Suppressor macrophage treated with lipopolysaccharide for 4 hours (primary cell): ENCODE measurements at places on chromosomes 3 and 15.

DNA sequence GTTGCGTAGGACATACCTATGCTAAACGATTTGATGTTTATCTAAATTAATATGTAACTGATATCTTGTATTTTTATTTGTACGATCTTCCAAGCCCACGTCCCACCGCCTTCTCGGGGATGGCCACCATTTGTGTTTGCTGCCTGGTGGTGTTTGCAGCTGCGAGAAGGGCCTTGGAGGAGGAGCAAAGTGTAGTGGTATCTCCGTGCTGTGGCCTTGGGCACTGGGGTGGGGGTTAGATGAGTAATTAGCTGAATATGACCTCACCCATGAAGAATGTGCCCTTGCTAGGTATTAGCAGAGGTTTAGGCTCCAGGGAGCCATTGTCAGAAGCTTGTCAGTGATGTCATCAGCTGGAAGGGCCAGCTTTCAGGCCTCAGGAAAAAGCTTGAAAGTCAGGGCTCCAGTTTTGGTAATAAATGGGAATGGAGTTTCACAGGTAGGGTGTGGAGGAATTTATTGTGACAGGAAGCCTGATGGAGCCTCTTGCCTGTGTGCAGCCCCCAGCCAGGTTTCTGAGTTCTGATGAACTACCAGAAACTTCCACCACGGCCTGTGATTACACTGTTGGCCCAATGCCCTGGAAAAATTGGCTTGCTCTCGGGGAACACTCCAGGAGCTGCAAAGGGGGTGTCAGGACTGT, 41.0 kb downstream of the FLNB start:
- DNase-seq: no peak

DNA sequence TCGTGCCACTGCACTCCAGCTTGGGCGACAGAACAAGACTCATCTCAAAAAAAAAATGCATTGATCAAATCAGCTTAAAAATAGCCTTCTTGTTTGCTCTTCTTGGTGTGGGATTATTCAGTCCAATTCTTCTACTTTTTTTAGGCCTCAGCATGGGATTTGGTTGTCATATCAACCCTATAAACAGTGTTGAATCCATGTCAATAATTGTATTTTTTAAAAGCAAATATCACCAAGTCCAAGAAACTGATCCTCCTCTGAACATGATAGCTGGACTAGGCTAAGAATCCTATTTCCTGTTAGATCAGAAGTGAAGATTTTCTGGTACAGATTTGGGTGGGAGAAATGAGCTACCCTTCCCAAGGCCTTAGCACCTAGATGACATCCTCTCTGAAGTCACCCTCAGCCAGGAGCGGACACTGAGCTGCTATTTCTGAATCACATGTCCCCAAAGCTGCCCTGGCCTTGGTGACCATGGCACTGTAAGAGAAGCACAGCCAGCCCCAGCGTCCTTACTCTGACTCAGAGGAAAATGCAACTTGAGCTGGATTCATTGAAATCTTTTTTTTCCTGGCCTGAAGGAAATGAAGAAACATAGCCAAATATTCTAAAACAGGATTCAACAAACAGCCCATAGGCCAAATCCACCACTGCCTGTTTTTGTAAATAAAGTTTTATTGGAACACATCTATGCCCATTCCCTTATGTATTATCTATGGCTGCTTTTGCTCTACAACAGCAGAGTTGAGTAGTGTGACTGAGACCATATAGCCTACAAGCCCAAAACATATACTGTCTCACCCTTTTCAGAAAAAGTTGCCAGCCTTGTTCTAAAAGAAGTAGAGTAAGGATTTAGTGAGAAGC, 215.9 kb upstream of the CTDSPL start:
- DNase-seq: no peak

GRCh38 chr15:41020311-41020710, 67.0 kb downstream of the CHAC1 start:
- no peak for DNase-seq

DNA sequence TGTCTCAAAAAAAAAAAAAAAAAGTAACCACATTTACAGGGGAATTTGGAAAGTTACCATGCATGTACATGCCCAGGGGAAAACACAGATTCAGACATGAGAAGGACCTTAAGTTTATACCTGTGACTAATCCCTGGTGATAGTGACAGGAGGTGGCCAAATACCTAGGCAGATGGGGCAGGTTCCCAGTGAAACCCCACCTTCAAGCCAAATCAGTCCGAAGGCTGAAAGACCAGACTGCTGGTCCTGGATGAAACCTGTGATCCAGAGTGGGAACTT, 15.8 kb downstream of the SPCS1 start:
- no peak for DNase-seq

DNA sequence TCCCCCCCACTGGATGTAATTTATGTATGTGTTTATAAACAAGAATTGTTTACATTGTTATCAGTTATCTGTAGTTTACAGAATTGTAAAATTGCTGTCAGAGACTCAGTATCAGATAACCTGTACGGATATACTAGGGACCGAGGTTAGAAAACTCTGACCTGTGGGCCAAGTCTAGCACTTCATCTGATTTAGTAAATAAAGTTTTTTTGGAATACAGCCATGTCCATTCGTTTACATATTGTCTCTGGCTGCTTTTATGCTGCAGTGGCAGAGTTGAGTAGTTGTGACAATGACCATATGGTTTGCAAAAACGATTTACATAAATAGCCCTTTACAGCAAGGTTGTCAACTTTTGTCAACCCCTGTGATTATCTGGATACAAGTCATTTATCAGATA, 52.6 kb downstream of the LRRC28 start:
- DNase-seq: no peak

DNA sequence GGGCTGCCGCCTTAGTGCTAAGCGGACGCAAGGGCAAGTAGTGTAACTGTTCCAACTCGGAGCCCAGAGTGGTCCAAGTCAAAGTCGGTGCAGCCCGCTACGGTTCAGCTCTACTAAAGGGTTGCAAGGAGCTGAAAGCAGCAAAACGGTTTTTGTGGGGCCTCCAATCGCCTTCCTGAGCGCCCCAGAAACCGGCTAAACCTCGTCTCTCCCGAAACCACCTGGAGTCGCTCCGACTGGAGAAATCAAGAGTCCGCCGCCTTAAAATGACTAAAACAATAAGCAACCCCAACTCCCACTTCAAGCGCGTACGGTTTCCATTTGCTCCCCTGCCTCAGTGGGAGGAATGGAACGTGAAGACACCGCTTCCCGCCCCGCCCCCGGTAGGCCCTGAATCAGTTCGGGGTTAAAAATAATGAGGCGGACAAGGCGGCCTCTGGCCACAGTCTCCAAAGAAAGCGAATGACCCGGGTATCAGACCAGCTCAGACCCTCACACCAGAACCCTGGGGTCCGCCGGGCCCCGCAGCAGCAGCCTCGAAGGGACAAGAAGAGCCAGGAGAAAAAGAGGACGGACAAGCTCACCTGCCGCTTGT, 401 bp downstream of the SEC11A start:
- DNase-seq: no peak

DNA sequence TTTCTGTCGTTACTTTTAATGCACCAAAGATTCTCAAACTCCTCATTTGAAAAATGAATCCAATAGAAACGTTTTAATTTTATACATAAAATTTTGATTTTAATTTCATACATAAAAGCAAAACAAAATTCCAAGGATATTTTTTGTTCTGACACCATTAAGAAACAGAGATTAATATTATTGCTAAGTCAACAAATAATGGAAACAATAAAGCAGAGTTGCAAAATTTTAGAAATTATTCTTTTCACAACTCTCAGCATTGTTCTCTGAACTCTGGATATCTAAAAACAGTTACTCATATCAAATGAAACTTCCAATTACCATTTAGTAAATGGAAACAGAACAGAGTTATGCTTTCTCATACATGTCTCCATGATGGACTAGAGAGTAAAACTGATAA, 260.2 kb downstream of the EPHA6 start:
- no peak for DNase-seq

DNA sequence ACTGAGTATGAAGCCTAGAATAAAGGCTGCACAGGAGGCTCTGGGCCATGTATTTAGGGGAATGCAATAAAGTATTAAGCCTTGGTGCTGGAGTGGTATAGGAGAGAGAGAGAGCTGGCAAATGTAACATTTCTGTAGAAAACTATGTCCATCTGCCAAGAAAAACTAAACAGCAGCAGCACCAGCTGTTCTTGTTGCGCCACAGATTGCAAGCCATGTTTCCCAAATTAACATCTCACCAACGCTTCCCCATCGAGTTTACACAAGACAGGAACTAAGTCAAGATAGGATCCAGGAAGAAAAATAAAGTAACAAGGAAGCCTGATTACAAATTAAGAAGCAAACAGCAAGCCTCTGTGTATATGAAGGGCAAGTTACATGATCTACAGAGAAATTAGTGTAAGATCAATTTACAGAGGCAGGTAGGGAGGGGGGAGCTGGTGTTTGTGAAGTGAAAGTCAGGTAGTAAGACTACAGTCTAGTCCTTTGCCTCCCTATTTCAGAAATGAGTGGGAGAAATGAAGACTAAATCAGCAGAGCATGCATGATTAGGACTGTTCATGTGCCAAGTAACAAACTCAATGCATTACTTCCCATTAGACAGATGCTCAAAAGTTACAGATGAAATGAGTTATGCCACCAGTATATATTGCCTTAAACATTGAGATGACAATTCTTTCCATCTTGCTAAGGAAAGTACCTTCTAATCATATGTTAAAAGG, 900.5 kb downstream of the EPHA3 start:
- DNase-seq: peak; percentile 29

- DNase-seq: peak; percentile 81
Observed at GRCh38 chr3:100893108-100893507, 100.1 kb downstream of the ABI3BP start.

DNA sequence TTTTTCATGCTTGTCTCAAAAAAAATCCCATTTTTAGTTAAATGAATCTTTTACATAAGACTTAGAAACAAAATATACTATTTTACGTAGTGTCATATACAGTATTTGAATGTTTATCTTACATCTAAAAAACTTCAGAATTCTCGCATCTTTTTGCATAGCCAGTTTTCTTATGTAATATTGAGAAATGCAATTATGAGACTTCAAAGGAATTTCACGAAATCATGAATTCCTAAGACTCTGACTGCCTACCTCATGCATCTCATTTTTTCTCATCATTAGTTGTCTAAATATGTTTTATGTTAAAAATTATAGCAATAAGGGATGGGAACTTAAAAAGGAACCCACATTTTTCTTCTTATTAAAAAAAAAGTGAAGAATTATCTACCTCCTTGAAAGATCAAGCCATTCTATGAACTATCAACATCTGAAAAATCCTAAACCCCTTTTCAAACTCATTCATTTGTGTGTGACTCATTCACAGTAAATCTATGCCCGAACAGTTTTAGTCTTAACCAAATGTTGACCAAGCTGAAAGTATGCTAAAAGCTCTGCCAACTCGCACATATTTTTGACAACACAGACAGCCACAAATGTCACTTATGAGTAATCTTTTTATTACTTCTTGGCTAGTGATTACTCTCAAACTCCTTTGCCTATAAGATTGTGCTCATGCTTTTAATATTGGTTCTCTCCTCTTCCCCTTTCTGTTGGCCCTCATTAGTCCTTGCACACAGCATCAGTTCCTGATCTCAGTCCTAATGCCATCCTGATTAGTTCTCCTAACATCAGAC, 115.9 kb downstream of the DCLK3 start:
- no peak for DNase-seq

- no peak for DNase-seq
Observed at GRCh38 chr3:42371776-42372175, 38.6 kb downstream of the LYZL4 start.

DNA sequence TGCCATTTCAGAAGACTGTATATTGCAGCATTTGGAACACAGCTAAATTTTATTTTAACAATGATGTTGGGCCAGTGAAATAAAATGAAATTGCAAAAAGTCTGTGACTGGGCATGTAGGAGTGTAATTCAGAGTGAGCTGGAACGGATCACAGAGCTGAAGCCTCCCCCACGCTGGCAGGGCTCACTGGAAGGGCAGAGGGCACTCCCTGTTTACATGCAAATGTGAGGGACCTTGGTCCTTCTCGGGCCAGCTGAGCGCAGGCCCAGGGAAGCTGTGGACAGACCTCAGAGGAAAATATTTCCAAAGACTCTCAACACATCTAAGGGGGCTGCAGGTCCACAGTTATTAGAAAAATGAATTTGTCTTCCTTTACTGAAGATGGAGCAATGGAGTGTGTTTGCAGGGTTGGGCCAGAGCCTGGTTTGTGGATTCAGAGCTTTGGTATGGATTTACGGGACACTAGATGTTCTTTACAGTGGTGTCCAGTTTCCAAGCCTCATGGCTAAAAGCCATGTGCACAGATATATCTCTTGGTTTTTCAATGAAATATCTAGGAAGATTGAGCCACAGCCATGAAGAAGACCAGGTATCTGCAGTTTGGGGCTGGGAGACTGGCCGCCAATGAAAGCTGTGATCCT, 32.0 kb downstream of the TRPM1 start:
- DNase-seq: no peak

- peak; percentile 59 for DNase-seq
Observed at GRCh38 chr3:50519471-50520089, 16.1 kb upstream of the CACNA2D2 start.

- DNase-seq: no peak
Observed at GRCh38 chr15:44775953-44776352, 39.6 kb downstream of the TRIM69 start.

DNA sequence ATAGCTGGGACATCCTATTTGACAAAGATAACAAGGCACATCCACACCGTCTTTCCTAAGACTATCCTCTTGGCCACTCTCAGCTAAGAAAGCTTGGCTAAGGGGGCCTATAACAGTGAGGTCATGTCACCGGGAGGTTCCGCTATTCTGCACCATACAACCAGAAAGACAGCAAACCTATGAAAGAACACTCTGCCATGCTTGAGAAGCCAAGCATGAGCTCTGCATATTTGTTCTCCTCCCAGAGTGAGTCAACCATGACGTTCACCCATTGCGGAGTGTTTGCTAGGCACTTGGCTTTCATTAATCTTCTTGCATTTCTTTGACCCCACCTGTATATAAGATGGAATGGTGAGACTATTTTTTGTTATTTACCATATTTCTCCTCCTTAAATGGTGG, 141.2 kb downstream of the GMNC start:
- no peak for DNase-seq

- DNase-seq: no peak
Observed at GRCh38 chr3:174295306-174296092, 563.6 kb upstream of the NAALADL2 start.

GRCh38 chr3:120855665-120856437, 52.2 kb upstream of the STXBP5L start:
- DNase-seq: no peak

GRCh38 chr3:32430900-32431299, 39.2 kb downstream of the CMTM7 start:
- DNase-seq: no peak

GRCh38 chr3:78079514-78079913, 1039.6 kb downstream of the ROBO2 start:
- no peak for DNase-seq

GRCh38 chr3:140931801-140932200, 9.8 kb upstream of the SLC25A36 start:
- no peak for DNase-seq

GRCh38 chr15:29514926-29515325, 245.3 kb upstream of the NSMCE3 start:
- no peak for DNase-seq

GRCh38 chr3:117137065-117137464, 427.5 kb downstream of the TUSC7 start:
- DNase-seq: no peak

GRCh38 chr3:67941433-67942030, 287.1 kb upstream of the SUCLG2 start:
- DNase-seq: no peak
